ENCODE measurements at places on chromosomes 4 and X. TPM values are rescaled to one million over a fixed set of nuclear protein-coding genes. Genes with fewer than 3 reads are reported as not detected.

RADX gene
- total RNA-seq = 2.2 TPM

DNA sequence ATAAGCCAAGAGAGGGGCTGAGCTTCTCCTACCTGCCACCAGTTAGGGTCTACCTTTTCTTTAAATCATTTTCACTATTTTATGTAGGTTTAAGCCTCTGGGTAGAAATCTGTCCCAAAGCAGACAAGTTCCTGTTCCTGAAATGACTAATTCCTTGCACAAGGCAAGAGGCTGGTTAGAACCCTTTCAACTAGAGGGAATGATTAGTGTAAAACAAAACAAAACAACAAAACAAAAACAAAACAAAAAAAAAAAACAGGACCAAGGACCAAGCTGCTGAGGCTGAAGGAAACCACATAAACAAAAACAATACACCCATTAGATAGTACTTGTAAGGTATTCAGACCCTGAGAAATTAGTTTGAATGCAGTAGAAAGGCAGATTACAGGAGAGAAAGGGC lies 62.7 kb downstream of the MAML3 start:
- no peak for DNase-seq
- no peaks in the 10 kb centered on the region for H3K36me3 ChIP-seq
- no peaks in the 10 kb centered on the region for H3K27me3 ChIP-seq

DNA sequence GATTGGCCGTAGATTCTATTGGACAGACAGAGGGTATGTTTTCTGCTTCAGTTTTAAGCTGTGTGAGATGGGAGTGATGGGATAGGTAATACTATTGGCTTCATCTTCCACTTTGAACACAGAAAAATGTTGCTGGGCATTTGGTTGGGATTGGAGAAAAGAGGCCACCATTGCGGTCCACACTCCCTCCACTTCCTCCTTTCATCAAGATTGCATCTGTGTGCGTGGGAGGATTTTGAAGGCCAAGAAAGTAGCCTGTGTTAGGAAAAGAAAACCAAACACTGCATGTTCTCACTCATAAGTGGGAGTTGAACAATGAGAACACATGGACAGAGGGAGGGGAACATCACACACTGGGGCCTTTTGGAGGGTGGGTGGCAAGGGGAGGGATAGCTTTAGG lies 56.4 kb downstream of the EGF start:
- DNase-seq = no peak
- H3K27me3 ChIP-seq = no peaks in the 10 kb centered on the region
- no peaks in the 10 kb centered on the region for H3K4me1 ChIP-seq
- H3K36me3 ChIP-seq = no peaks in the 10 kb centered on the region

ARMCX6 gene
- 38.3 TPM for total RNA-seq

DNA sequence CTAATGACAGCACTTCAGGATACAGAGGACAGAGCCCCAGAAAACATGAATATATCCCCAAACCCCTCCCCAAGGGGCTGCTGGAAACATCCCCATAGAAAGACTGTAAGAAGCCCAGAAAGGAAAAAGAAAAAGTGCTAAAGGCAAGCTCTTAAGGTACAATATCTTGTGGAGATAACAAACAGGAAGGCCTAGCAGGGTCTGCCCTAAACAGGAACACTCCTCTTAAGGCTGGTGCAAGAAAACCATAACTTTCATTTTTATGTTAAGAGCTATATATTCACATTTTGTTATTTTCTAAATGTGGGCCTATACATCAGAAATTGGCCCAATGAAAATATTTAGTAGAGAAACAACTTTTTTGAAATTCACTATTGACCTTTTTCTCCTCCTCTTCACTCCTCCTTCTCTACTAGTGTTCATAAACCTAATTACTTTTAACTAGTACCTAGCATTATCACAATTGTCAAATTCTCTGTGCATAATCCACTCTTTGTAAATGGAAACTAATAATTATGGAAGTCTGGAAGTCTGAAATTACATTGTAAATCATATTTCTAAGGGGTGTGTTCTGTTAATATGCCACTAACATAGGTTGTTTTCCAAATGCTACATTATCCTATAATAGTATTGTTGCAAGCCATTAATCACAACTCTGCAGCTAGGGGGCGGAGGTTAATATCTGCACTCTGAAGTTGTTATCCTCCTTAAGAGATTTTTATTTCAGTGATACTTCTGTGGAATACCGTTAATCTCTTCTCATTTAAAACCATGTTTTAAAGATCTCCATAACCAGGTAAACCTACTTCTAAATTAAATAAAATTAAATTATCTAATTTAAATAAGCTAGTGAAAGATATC lies 59.8 kb downstream of the CASK start:
- H3K4me3 ChIP-seq = no peak overlapping the region
- DNase-seq = no peak
- H3K27ac ChIP-seq = no peak overlapping the region
- H3K36me3 ChIP-seq = no peaks in the 10 kb centered on the region
- no peaks in the 10 kb centered on the region for H3K4me1 ChIP-seq
- no peaks in the 10 kb centered on the region for H3K27me3 ChIP-seq

TRPC5OS gene
- total RNA-seq = not detected

DNA sequence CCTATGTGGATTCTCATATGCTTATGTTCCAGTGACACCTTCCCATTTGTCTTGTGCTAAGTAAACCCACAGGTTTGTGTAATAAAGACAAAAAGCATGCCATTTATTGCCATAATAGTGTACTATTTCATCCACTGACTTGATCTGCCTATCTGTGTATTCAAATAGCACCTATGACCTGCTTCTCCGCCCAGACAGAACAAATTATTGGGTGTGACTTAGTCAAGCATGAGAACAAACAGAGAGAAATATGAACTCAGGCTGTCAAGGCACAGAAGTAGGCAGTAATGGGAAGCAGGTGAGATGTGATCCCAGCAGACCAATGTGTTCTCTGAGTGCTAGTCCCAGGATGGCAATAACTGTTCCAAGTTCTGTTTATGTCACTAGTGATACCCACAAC lies 25.4 kb downstream of the ELOVL6 start:
- no peaks in the 10 kb centered on the region for H3K4me1 ChIP-seq
- H3K36me3 ChIP-seq = no peaks in the 10 kb centered on the region
- H3K4me3 ChIP-seq = no peak overlapping the region
- H3K27me3 ChIP-seq = no peaks in the 10 kb centered on the region
- no peak for DNase-seq
- no peak overlapping the region for H3K27ac ChIP-seq

MAGEA2 gene
- not detected for total RNA-seq

ZCCHC4 gene
- 13.5 TPM for total RNA-seq

MAGEA8 gene
- total RNA-seq = not detected

STAP1 gene
- 0.33 TPM for total RNA-seq

IQCM gene
- total RNA-seq = not detected

ZFX gene
- 66.1 TPM for total RNA-seq

- no peaks in the 10 kb centered on the region for H3K36me3 ChIP-seq
- H3K27me3 ChIP-seq = no peaks in the 10 kb centered on the region
- H3K4me1 ChIP-seq = no peaks in the 10 kb centered on the region
- H3K4me3 ChIP-seq = no peak overlapping the region
- DNase-seq = no peak
Measured at GRCh38 chrX:135410861-135411627, 10.7 kb upstream of the SMIM10L2A start.

FRMPD3 gene
- 1.2 TPM for total RNA-seq

SAGE1 gene
- not detected for total RNA-seq

- H3K27me3 ChIP-seq = no peaks in the 10 kb centered on the region
- no peaks in the 10 kb centered on the region for H3K4me1 ChIP-seq
- H3K36me3 ChIP-seq = no peaks in the 10 kb centered on the region
- no peak overlapping the region for H3K4me3 ChIP-seq
- no peak overlapping the region for H3K27ac ChIP-seq
Measured at GRCh38 chrX:150482537-150483206, 85.7 kb upstream of the MTM1 start.

SLIT2 gene
- 119 TPM for total RNA-seq

C4orf36 gene
- not detected for total RNA-seq

- H3K4me3 ChIP-seq = no peak overlapping the region
- H3K36me3 ChIP-seq = no peaks in the 10 kb centered on the region
- H3K4me1 ChIP-seq = no peaks in the 10 kb centered on the region
- no peak overlapping the region for H3K27ac ChIP-seq
- no peaks in the 10 kb centered on the region for H3K27me3 ChIP-seq
Measured at GRCh38 chr4:123024710-123025109, 102.3 kb upstream of the NUDT6 start.

DNA sequence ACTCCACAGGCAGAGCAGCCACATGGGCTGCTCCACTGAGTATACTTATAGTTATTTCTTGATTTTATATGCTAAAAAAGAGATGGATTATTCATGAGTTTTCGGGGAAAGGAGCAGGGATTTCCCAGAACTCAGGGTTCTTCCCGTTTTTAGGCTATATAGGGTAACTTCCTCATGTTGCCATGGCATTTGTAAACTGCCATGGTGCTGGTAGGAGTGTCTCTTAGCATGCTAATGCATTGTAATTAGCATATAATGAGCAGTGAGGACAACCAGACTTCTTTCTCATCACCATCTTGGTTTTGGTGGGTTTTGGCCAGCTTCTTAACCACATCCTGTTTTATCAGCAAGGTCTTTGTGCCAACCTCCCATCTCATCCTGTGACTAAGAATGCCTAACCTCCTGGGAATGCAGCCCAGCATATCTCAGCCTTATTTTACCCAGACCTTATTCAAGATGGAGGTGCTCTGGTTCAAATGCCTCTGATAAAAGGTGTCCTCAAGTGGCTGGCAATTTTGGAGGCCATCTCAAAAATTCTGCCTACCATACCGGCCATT lies 213.0 kb upstream of the VEGFC start:
- DNase-seq = no peak
- no peaks in the 10 kb centered on the region for H3K36me3 ChIP-seq
- no peak overlapping the region for H3K4me3 ChIP-seq
- H3K27me3 ChIP-seq = no peaks in the 10 kb centered on the region

SOD3 gene
- 380 TPM for total RNA-seq

GRCh38 chr4:83704786-83705185 lies 168.9 kb downstream of the GPAT3 start:
- H3K4me1 ChIP-seq = no peaks in the 10 kb centered on the region
- no peak overlapping the region for H3K4me3 ChIP-seq
- no peaks in the 10 kb centered on the region for H3K27me3 ChIP-seq
- H3K27ac ChIP-seq = no peak overlapping the region
- no peak for DNase-seq

DNA sequence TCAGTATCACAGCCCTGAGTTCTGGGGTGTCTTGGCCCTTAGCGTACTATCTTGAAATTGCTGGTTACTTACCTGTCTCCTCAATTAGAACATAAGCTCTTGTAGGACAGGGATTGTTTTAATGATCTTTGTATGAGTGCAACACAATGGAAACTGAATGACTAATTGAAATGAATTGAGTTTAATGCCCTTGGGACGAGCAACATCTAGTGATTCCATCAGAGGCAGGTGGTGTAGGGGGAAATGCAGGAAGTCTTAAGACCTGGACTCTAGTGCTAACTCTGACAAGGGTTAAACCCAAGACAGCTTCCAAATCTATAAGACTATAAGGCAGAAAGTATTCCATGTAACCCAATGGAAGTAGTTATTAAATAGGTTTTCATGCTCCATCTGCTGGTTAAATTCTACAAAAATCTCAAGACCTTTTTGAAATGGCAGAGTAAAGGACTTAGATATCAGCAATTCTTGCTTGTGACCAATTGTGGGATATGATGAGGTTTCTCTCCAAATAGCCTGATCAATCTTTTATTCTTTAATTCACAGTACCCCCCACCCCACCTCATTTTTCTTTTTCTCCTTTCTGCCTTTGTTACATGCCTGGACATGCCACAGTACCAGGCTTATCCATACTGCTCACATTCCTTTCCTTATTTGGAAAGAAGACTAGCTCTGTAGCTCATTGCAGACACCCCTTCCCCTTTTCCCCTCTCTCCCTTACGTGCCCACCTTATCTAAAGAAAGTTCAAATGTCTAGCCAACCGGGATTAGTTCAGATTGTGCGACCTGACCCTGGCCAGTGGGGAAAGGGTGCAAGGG lies 340.8 kb downstream of the PAPSS1 start:
- no peaks in the 10 kb centered on the region for H3K27me3 ChIP-seq
- H3K27ac ChIP-seq = no peak overlapping the region
- no peak overlapping the region for H3K4me3 ChIP-seq
- DNase-seq = no peak

IL2 gene
- not detected for total RNA-seq

- no peaks in the 10 kb centered on the region for H3K4me1 ChIP-seq
- H3K27ac ChIP-seq = no peak overlapping the region
- H3K36me3 ChIP-seq = no peaks in the 10 kb centered on the region
- DNase-seq = no peak
Measured at GRCh38 chrX:2875798-2876399, 47.2 kb downstream of the GYG2 start.

DNA sequence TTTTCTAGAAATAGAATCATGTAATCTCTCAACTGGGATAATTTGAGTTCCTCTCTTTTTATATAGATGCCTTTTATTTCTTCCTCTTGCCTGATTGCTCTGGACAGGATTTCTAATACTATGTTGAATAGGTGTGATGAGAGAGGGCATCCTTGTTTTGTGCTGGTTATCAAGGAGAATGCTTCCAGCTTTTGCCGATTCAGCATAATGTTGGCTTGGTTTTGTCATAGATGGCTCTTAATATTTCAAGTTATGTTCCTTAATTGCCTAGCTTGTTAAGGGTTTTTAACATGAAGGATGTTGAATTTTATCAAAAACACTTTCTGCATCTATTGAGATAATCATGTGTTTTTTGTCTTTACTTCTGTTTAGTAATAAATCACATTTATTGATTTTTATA lies 58.7 kb downstream of the TMEM47 start:
- no peak overlapping the region for H3K4me3 ChIP-seq
- H3K27ac ChIP-seq = no peak overlapping the region
- no peaks in the 10 kb centered on the region for H3K36me3 ChIP-seq

TRIM75 gene
- total RNA-seq = not detected

AMER1 gene
- 10.0 TPM for total RNA-seq
